Astrocyte of the cerebellum (primary cell): ENCODE measurements at places on chromosomes 5 and 9.

GRCh38 chr5:169099801-169100734, 200.9 kb downstream of the SLIT3 start:
- no peak for DNase-seq

GRCh38 chr5:68455216-68455615, 239.7 kb downstream of the PIK3R1 start:
- no peak for DNase-seq

- no peak for DNase-seq
Measured at GRCh38 chr5:100574716-100575115, 39.5 kb downstream of the FAM174A start.

DNA sequence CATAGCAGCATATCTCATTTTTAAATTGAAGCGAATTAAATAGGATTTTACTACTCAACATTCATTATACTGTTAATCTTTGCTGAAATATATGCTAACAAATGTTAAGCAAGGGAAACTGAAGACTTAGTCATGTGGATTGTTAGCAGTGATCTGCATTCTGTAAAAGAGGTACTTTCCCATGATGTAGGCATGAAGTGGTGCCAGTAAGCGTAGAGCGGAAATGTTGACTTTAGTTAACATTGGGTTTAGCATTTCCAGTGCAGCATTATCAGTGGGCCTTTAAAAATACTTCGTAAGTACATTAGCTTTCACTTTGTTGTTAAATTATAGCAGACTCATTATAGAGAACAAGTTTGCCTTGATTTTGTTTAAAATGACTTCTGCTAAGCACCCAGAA, 130.3 kb downstream of the CDC42SE2 start:
- no peak for DNase-seq

GRCh38 chr5:117102591-117102990, 528.0 kb upstream of the SEMA6A start:
- DNase-seq, result no peak

GRCh38 chr5:40240671-40241070, 439.0 kb upstream of the PTGER4 start:
- DNase-seq, result no peak

DNA sequence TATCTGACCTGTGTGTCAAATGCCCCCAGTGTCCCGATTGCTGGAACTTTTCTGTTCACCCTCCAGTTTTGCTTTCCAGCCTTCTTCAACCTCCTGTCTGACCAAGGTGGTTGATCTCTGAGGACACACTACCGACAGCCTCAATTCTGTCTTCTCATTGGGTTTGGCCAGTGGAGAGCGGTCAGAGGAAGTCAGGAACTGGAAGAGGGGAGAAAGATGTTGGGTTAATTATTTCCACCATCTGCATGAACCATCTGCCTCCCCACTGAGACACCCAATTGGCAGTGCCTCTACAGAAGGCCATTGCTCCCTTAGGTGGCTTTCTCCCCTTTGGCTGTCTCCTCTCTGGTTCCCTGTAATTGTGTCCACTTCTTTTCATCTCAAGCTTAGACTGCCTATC, 154.3 kb upstream of the RAI14 start:
- no peak for DNase-seq

DNA sequence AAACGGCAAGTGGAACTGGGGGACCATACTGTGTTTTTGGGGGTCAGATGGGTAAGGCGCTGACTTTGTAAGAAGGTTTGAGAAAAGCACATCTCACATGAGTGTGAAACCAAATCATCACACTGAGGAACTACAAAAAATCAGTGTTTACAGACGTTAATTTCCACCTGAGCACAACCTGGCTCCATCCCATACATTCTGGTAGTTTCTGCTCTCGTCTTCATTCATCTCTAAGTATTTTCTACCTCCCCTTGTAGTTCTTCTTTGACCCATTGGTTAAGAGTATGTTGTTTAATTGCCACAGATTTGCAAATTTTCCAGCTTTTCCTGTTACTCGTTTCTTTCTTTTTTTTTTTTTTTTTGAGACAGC, 8.9 kb upstream of the DPP7 start:
- no peak for DNase-seq

DNA sequence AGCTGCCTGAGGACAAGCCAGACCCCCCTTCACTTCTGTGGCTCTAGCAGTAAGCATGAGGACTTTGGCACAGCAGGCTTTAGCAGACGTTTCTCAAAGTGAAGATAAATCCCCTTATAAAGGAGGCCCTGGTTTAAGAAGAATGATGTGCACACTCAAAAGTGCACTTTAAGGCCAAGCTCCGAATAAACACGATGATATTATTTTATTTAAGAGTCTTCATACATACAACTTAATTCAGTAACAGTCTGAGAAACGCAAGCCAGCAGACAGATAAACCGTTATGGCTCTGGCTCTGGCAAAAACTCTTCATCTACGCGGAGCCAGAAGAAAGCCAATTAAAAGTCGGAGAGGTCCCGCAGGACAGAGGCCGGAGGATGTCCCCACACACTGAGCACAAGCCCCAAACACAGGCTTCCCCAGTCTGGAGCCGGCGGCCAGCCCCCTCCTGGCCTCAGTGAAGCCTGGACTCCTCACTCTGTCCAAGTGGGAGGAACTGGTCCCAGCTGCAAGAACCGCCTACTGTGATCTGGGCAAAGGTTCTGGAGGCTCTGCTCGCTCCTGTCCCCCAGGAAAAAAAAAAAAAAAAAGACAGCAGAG, 44.6 kb downstream of the ADAMTS2 start:
- DNase-seq, result no peak

GRCh38 chr5:66149950-66150349, 5.8 kb downstream of the SREK1 start:
- no peak for DNase-seq

DNA sequence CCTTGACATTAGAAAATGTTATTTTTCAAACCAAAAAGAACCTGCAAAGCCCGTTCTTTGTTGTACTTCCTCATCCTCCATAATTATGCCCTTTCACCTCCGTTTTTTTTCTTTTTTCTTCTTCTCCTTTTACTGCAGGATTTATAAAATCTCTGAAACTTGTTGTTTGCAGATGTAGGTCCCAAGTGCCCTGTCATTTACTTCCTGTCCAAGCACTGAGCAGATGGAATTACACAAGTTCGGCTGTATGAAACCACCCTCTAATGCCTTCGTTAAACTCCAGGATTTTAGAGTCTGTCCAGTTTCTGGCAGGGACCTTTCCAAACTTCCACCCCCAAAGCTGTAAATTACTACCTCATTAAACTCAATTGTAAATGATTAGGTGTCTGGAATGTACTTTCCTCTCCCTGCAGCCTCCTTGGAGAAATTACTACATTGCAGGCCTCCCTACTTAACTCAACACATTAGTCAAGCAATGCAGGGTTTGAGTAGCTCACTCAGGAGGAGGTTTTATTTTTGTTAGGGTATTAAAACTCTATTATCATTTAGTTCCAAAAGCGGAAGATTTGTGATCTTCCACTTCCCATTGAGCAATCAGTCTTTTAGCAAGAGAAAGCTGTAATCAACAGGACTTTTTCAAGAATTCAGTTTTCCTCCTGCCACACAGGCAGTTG, 125.6 kb upstream of the LPAR1 start:
- DNase-seq, result no peak

- peak; percentile 69 for DNase-seq
Measured at GRCh38 chr9:91817493-91818224, 132.4 kb downstream of the ROR2 start.

- DNase-seq, result no peak
Measured at GRCh38 chr5:89712134-89712700, 697.3 kb downstream of the CETN3 start.

DNA sequence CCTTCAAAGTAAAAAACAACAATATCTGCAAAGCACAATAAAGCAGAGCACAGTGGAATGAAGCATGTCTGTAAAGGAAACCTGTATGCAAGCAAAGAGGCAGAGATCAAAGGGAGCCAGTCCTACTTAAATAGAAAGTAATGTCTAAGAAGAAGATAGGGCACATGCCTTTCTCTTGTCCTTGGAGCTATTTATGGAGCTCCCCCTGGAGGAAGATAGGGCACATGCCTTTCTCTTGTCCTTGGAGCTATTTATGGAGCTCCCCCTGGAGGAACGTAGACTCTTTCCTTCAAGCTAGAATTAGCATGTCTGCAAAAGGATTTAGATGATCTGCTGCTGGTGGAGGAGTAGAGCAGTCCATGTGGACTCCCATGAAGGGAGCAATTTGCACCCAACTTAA, 168.1 kb upstream of the RASEF start:
- no peak for DNase-seq

- no peak for DNase-seq
Measured at GRCh38 chr5:151006704-151007334, 13.6 kb upstream of the GPX3 start.

DNA sequence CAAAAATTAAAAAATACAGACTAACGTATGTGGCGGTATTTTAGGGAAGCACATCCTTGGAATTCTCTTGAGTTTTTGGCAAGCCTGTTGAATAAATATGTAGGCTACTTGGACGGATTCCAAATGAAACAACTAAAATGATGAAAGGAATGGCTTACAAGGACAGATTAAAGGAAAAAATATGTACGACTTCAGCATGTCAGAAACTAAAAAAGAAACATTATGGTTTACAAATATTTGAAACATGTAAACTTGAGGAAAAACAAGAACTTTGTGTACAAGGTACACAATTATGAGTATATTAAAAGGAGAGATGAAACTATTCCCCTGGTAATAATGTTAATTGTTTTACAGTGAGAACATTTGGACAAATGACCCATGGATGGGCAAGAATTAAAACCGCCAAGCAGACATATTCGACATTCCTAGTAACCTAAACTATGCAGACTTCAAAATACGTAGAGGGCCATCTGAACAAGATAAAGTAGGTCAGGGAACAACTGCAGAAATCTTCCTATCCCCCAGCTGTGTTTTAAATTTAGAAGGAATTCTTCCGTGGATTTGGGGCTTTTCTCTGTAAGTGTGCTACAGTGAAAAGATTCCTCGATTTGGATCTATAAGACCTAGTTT, 12.5 kb downstream of the EDIL3 start:
- DNase-seq, result peak; percentile 83

GRCh38 chr5:74375271-74375670, 265.3 kb downstream of the ENC1 start:
- DNase-seq, result no peak

DNA sequence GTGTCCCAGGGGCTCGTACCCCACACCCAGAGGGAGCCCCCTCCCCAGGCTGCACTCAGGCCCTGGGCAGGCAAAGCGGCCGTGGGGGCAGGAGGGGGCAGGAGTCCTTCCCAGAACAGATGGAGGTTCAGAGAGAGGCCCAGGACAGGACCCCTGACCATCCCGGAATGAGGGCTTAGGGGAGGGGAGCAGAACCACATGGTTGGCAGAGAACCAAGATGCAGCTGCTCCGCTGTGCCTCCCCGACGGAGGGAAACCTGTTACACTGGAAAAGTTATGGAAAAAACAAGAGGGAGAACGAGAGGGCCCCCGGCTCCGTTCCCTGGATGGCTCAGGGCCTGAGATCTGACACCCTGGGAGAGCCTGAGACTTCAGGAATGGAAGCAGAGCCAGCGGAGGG, 22.7 kb downstream of the SLC12A7 start:
- DNase-seq, result no peak

DNA sequence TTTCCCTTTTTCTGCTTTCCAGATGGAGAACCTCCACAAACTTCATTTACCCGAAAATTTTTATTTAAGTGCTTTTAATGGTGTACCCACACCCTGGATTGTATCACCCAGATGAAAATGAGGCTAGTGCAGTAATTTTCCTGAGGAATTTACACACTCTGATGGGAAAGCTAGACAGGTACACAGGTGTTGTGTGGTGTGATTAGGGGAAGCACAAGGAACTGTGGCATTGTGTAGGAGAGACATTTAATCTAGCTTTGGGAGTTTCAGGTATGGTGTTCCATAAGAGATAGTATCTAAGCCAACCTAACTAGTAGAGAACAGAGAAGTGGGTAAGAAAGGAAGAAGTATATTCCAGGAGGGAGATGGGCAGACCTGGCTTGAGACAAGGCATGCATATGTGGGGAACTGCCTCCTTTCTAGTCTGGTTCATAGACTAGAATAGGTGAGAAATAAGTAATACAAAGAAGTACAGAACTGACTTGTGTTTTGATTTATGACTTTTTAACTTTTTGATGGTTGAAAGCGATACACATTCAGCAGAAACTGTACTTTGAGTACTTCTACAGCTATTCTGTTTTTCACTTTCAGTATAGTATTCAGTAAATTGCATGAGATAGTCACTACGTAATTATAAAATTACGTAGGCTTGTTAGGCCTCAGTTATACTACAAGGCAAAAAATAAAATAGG, 22.9 kb upstream of the ROPN1L start:
- DNase-seq, result no peak

GRCh38 chr9:126991183-126991582, 76.6 kb downstream of the RALGPS1 start:
- DNase-seq, result no peak

- DNase-seq, result no peak
Measured at GRCh38 chr9:71897577-71897976, 13.4 kb downstream of the ABHD17B start.

DNA sequence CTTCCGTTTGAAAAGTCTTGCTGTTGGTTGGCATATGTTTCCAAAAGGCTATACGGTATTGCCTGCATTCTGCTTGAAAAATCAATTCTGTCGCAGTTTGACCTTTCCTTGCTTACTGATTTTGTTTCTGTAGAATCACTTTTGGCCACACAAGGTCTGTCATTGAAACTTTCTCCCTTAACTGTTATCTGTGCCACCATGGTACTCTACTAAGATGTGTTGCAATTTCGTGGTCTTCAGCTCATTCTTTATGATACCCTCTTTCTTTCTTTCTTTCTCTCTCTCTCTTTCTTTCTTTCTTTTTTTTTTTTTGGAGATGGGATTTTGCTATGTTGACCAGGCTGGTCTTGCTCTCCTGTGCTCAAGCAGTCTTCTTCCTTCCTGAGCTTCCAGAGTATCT, 4.5 kb downstream of the OSTF1 start:
- DNase-seq, result no peak

GRCh38 chr5:127876384-127876783, 173.2 kb downstream of the CCDC192 start:
- no peak for DNase-seq

DNA sequence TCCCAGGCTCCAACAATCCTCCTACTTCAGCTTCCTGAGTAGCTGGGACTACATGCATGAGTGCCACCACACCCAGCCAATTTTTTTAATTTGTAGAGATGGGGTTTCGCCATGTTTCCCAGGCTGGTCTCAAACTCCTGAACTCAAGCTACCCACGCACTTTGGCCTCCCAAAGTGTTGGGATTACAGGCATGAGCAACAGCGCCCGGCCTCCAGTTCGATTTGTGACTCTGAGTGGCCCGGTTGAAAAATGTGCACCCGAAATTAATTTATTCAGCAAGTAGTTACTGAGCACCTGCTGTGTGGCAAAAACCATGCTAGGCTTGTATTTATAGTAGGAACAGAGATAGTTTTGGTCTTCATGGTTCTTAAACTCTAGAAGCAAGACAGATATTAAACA, 58.3 kb downstream of the MVB12B start:
- no peak for DNase-seq

GRCh38 chr5:10145923-10146401, 103.7 kb downstream of the ATPSCKMT start:
- no peak for DNase-seq

- peak; percentile 22 for DNase-seq
Measured at GRCh38 chr5:98679963-98680362, 93.5 kb upstream of the RGMB start.
